Activated naive CD8-positive, alpha-beta T cell treated with anti-CD3 and anti-CD28 coated beads, Interleukin-2, amount 50 U/mL, for 16 hours (primary cell): ENCODE measurements at places on chromosomes 6 and 20.

GRCh38 chr6:5838656-5839396 lies 167.9 kb downstream of the NRN1 start:
- no peak for DNase-seq

DNA sequence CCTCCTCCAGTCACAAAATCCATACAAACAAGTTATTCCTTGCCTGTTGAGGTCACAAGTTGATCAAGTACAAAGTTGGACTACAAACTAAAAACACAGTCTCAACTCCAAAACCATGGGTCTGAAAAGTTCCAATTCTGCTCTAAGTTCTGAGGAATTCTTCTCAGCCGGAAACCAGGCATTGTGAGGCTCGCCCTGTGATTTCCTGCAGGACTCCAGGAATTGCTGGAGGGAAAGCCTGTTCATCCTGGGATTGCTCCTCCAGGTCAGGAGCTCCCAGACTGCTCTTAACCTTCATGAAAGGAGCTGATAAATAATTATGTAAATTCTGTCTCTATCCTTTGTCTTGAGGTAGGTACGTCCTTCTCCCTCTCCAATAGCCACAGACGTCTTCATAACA lies 8.5 kb downstream of the TRAM2 start:
- DNase-seq: no peak

DNA sequence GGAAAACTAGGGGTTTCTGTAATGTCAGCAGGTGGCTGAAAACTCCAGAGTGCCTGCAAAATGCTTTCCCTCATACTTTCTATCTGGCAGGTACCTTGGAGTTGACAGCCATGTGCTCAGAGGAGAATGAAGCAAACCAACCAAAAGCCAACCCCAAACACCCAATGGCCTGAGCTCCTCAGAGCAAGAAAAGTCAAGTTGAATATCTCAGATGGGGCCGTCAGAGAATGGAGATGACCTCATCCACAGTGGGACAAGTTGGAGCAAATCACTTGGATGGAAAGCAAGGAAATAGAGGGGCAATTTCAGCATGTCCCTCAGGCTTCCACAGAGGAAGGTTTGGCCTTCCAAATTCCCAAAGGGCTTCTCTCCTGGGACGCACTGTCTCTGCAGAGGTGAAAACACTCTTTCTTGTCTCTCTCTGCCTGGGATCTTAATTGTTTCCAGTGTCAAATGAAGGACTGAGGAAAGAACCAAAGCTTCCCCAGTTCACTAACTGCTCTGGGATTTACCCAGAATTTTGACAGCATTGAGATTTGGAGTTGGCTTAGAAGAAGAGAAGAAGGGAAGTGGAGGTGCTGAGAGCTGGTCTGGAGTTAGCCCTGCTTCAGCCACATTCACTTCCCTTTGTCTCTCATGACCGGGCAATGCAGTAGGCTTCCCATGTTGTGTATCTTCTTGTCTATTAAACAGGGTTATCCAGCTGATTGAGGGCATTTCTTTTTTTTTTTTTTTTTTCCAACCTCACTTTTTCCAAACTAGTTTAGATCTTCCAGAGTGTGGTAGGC lies 42.2 kb downstream of the PRND start:
- no peak for DNase-seq

- no peak for DNase-seq
Observed at GRCh38 chr6:109467696-109468095, 12.1 kb upstream of the MICAL1 start.

GRCh38 chr6:17475606-17476244 lies 82.3 kb downstream of the CAP2 start:
- no peak for DNase-seq

GRCh38 chr6:139743664-139744437 lies 369.4 kb upstream of the CITED2 start:
- no peak for DNase-seq

- no peak for DNase-seq
Observed at GRCh38 chr6:82712389-82712788, 348.8 kb downstream of the TPBG start.

DNA sequence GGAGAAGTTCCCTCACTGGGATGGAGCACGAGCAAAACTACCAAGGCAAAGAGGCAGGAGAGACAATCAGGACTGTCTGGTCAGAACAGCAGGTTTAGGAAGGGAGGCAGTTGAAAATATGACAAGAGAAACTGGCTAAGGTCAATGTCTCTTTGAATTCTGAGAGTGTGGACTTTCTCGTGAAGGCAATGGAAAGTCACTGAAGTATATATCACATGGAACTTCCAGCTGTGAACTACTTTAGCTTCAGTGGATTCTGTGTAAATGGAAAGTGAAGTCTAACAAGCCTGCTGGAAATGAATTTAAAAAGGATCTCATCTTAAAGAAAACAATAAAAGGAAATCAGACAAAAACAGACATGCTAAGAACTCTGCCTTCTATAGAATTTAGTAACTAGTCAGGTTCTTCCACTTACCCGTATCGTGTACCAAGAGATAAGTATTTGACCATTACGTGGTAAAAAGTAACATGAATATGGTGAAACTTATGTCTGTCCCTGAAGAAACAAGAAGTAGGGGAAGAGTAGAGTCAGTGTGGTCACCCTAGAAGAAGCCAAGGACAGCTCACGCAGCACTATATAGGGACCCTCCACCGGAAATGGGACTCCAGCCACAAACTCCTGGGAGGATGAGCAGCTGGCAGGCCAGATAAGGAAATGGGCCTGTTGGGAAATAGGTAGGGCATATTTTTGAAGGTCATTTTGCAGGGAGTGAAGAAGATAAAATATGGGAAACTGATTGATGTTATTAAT lies 123.4 kb downstream of the MAP7 start:
- no peak for DNase-seq

DNA sequence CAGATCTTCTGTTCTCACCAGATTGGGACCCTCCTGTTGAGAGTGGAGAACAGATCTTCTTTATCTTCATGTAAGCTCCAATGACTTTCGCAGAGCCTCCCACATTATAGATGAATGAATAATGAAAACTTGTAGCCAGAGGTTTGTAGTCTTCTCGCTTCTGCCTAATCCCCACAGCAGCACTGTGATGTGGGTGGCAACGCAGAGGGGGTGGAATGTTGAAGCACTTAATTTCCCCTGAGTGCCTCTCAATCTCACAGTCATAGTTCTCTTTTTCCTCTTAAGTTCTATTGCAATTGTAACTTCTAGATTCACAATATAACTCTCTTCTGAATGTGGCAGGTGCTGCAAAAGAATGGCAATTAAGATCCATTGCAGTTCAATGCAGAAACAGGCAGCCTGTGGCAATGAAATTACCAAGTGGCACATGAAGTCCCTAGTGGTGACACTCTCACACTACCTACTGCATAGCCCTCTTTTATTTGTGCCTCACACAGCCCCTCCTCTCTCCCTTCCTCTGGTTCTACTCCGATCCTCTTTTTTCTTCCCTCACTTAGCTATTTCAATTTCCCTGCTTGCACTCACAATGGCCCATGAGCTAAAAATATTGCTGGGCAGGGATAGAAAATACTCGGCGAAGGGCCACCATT lies 281.9 kb downstream of the UBE3D start:
- DNase-seq: no peak

DNA sequence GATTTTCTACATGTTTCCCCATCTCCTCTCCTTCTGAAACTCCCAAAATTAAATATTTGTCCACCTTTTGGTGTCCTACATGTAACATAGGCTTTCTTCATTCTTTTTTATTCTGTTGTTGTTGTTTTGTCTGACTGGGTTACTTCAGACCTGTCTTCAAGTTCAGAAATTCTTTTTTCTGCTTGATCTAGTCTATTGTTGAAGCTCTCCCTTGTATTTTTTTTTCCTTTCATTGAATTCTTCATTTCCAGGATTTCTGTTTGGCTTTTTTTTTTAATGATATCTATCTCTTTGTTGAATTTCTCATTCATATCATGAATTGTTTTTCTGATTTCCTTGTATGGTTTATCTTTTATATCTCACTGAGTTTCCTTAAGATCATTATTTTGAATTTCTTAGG lies 20.6 kb upstream of the LGSN start:
- DNase-seq: no peak

DNA sequence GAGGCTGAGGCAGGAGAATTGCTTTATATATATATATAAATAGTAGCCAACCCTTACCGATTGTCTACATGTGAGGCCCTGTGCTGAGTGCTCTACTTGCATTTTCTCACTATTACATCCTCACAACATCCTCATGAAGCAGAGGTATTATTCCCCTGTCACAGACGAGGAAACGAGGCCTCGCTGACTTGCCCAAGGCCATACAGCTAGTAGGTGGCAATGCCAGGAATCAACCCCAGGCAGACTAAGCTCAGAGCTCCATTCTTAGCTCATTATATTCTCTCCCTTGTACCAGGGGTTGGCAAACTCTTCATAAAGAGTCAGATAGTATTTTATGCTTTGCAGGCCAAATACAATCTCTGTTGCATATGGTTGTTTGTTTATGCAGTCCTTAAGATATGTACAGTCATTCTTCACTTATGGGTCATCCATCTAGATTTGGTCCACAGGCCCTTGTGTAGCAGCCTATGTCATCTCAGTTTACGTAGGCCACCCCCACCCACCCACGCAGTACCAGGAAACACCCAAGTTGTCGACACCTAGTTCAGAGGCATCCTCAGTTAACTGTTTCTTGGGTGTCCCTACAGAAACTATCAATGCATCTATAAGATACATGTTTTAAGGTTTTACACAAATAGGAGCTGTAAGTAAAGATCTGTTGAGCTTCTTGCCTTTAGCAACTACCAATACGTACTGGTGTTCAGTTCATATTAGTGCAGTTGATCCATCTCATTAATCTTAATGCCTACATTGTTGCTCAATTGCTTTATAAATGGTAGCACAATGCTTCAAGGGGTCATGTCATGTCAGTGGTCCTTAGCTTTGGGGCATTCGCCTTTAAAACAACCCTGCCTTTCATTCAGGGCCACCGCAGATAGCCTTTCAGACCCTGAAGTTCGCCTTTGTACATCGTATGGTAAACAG lies 3.0 kb downstream of the CASS4 start:
- peak; percentile 21 for DNase-seq

GRCh38 chr20:10636326-10636818 lies 37.4 kb downstream of the JAG1 start:
- DNase-seq: no peak

GRCh38 chr20:48538856-48539255 lies 288.9 kb downstream of the PREX1 start:
- no peak for DNase-seq

- no peak for DNase-seq
Observed at GRCh38 chr6:33490621-33491020, 36.2 kb downstream of the ZBTB9 start.

DNA sequence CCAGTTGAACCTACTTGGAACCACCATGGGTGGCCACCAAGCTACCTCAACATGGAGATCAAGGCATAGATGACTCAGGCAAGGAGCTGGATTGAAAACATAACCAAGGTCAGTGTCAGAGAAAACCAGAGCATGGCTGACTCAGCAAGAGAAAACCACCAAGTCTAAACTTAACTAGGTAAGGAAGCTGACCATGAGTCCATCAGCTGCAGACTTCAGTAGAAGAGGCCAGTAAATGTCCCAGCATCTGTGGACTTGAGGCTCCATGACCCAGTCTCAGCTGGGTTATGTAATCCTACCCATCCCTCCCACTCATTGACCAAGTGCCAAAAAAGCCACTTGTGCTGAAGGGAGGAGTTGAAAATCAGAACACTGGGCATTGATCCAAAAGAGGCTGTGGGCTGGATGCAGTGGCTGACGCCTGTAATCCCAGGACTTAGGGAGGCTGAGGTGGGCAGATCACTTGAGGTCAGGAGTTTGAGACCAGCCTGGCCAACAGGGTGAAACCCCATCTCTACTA lies 93.7 kb upstream of the CBLN4 start:
- DNase-seq: no peak

DNA sequence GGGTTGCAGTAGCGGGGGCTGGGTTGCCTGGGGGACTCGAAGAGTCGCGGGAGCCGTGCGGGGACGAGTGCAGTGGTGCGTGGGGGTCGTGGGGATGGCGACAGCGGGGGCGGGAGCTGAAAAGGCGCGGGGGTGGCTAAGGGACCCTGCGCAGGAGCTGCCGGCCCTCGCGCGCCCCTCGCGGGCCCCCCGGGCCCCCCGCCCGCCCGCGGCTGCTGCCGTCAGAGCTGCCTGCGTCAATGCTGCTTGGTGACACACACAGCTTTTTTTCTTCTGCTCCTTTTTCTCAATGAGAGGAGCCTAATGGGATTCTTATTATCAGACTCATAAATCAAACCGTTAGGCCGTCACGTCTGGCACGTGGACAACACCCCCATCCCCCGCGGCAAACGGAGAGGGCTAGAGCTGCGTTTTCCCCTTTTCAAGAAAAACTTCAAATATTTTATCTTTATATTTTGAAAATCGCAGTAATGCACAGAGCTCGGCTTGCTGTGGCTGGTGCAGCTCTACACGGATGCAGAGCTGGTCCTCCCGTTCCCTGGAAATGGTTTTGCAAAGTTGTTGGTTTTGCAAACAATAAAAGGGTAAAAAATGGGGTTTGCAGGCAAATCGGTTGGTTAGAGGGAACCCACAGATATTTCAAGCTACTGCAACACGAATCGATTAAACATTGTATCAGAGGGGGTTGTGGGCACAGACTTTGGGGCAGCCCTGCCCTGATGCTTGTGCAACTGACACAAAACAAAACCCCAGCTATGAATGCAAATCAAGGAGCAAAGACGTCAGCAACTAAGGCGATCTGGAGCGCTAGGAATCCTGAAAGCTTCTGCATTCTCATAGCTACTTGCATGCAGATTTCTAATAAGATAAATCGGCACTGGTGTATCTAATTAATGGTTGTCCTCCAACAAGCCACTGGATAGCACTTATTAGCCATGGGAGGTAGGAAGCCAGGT lies 161.4 kb downstream of the TBXT start:
- DNase-seq: no peak

DNA sequence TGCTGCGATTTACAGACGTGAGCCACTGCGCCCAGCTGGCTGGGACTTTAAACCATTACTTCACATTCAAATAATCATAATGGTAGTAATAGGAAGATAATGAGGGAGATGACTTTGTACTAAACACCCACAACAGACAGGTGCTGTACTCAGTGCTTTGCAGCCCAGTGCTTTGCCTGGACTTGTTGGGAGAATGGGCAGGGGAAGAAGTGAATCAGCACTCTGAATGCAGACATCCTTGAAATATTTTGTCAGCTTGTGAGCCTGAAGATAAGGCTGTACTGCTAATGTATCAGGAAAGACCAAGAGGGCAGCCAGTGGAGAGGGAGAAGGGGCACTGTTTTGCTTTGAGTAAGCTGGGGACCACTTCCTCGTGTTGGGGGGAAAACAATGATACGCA lies 17.4 kb downstream of the NKX2-2 start:
- no peak for DNase-seq

DNA sequence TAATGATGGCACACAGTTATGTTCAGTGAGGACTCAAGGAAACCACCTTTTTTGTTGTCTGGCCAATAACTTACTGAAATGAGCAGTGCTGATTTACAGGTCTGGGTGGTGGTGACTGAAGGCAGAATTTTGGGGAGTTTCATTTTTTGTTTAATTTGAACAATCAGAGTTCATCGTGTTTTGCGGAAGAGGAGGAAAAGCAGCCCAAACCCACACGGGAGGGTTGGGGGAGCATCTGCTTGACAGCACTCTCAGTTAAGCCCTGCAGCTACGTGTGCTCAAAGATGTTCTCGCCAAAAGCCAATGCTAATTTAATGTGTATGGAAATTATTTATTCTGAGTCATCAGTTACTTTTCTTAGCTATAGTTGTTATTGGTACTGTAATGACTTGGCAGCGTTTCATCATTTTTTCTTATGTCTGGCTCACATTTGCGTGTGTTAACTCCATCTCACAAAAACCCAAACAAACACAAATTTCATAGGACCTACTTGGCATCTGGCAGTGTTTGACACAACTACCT lies 89.2 kb downstream of the UST start:
- no peak for DNase-seq
